Stomach (tissue), 19 donors: ENCODE measurements at places on chromosomes 6 and 20. TPM values are rescaled to one million over a fixed set of nuclear protein-coding genes. Genes with fewer than 3 reads are reported as not detected.

The OR2B6 gene
- total RNA-seq: not detected

The BTNL2 gene
- not detected for total RNA-seq

The CENPW gene
- total RNA-seq: 7.0 TPM

The ALDH8A1 gene
- total RNA-seq: not detected

The SAPCD1 gene
- total RNA-seq: not detected

DNA sequence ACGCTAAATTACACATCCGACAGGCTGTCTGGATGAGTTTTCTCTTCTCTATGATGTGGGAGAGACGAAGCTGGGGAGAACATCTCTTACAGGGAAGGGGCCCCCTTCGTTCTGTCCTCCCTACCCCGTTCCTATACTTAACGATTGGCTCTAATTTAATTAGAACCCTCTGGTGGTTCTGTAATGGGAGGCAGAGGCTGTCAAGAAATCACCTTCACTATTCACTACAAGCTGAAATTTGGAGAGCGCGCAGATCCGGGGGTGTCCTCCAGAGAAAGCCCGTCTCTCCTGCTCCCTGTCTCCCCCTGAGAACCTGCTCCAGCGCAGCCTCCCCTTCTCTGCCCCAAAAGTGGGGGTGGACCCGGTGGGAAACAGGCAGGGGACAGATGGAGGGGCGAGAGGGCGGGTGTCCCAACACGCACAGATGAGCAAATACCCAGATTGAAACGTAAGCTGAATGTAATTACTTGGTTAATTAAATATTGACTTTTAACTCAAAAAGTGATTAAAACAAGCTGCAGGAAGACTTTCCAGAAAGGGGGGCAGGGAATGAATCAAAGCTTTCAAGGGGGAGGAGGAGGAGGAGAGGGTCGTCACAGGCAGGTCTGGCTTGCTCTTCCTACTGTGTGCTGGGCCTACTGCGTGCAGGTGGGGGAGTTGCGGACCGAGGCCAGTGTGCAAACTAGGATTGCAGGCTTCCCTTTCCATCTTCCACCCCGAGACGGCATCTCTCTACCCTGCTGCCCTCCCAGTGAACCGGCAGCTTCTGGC, 1.3 kb downstream of the SULF2 start:
- no peak for DNase-seq
- peak overlapping the region; percentile 90 for H3K27ac ChIP-seq
- peaks cover 36% of the 10 kb centered on the region for H3K4me1 ChIP-seq
- H3K4me3 ChIP-seq: peak overlapping the region; percentile 73

DNA sequence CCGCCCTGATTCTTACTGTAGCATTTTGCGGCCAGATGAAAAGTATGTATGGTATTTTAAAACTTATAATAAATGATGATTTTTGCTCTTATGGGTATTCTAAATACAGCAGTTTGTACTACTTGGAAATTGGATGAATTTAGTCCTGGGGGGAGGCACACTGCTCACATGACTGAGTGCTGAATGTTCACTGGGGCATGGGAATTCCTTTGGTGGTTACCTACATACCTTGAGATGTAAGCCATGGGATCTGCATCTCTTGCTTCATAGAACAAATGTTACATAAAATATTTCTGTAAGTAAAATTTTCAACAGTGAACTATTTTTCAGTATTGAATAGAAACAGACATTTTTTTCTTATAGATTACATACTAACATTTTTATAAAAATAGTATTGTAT, 71.1 kb downstream of the FIG4 start:
- H3K36me3 ChIP-seq: peaks cover 14% of the 10 kb centered on the region
- H3K27me3 ChIP-seq: no peaks in the 10 kb centered on the region
- no peak overlapping the region for H3K4me3 ChIP-seq
- no peak for DNase-seq
- no peak overlapping the region for H3K27ac ChIP-seq

- H3K4me3 ChIP-seq: no peak overlapping the region
- no peaks in the 10 kb centered on the region for H3K27me3 ChIP-seq
- peaks cover 52% of the 10 kb centered on the region for H3K4me1 ChIP-seq
- H3K36me3 ChIP-seq: no peaks in the 10 kb centered on the region
Observed at GRCh38 chr6:108737594-108738546, 110.4 kb upstream of the ARMC2 start.

- peak; percentile 57 for DNase-seq
- peaks cover 32% of the 10 kb centered on the region for H3K4me1 ChIP-seq
- H3K27ac ChIP-seq: peak overlapping the region; percentile 69
- H3K27me3 ChIP-seq: peaks cover 13% of the 10 kb centered on the region
- H3K4me3 ChIP-seq: peak overlapping the region; percentile 50
Observed at GRCh38 chr20:64042054-64042781, 6.2 kb downstream of the C20orf204 start.

DNA sequence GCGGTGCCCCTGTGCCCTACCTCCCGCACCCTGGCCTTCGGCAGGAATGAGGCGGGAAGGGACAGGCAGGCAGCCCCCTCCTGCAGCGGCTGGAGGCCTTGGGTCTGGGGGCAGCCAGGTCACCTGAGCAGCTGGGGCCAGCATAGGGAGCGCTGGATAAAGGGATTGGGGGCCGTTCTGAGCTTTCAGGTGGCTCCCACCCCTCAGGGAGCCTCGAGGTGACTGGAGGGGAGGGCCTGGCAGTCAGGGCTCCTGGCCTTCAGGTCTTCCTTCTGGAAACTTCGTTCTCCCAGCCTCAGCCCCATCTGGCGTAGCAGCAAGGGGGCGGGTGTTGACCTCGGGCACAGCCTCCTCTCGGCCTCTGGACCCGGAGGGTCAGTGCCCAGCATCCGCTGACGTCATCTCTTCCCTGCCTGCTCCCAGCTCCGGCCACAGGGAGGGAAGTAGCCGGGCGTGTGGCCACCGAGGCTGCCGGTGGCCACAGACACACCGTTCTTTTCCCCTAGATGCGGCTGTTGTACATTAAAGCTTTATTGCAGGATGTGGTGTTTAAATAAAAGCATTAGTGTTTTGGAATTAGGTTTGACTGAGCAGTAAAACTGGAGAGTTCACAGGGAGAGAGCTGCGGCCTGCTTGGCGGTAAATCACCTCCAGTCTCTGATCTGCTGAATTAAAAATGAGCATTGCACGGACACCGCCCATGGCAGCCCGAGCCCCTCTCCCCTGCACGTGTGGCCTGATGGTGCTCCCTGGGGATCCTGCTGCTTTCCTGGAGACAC, 80.0 kb upstream of the GATA5 start:
- DNase-seq: no peak
- H3K4me1 ChIP-seq: peaks cover 9% of the 10 kb centered on the region
- H3K27me3 ChIP-seq: peaks cover 91% of the 10 kb centered on the region
- H3K27ac ChIP-seq: peak overlapping the region; percentile 87

- no peak for DNase-seq
- peak overlapping the region; percentile 33 for H3K27ac ChIP-seq
- H3K36me3 ChIP-seq: no peaks in the 10 kb centered on the region
- no peak overlapping the region for H3K4me3 ChIP-seq
- H3K4me1 ChIP-seq: peaks cover 21% of the 10 kb centered on the region
- H3K27me3 ChIP-seq: no peaks in the 10 kb centered on the region
Observed at GRCh38 chr6:20661721-20662120, 127.5 kb downstream of the CDKAL1 start.

- H3K4me3 ChIP-seq: no peak overlapping the region
- no peaks in the 10 kb centered on the region for H3K27me3 ChIP-seq
- no peaks in the 10 kb centered on the region for H3K36me3 ChIP-seq
- H3K4me1 ChIP-seq: peaks cover 24% of the 10 kb centered on the region
- no peak for DNase-seq
Observed at GRCh38 chr6:163501439-163501838, 86.9 kb downstream of the QKI start.

DNA sequence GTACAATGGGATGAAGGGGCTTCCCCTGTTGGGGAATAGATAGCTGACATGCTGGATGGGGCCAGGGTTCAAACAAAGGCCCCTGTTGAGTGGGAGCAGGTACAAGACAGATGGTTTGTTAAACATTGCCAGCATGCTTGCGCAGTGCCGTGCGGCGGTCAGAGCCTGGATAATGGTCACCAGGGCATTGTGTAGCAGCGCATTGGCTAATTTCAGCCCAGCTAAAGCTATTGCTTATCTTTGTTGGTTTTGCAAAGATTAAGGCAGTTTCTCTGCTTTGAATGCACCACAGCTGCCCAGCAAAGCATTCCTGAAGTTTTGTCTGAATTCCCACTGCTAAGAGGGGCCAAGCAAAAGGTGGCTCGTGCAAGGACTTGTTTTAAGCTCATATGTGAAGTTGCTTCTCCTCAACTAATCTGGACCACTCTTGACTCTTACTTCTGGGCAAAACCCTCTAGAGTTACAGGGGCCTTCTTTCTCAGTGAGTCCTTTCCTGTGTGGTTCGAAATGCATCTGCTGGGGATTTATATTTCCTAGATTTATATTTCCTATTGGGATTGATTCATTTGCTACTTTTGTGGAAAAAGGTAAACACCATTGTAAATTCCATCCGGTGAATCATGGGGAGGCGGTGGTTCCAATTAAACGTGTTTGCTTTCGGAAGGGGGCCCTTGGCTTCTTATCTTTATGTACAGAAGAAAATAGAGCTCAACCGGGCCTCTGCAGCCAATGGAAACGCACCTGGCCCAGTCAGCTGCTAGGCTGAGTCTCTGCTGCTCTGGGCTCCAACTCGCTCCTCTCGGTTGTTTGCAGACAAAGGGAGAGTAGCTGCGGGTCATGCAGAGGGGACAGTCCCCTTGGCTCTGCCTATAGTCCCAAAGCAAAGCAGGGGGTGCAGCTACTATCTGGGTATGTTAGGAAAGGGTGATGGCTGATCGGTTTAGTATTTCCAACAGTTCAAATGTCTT, 72.1 kb downstream of the FOXA2 start:
- no peaks in the 10 kb centered on the region for H3K27me3 ChIP-seq
- DNase-seq: peak; percentile 86
- H3K27ac ChIP-seq: peak overlapping the region; percentile 81
- no peaks in the 10 kb centered on the region for H3K36me3 ChIP-seq
- H3K4me3 ChIP-seq: no peak overlapping the region

DNA sequence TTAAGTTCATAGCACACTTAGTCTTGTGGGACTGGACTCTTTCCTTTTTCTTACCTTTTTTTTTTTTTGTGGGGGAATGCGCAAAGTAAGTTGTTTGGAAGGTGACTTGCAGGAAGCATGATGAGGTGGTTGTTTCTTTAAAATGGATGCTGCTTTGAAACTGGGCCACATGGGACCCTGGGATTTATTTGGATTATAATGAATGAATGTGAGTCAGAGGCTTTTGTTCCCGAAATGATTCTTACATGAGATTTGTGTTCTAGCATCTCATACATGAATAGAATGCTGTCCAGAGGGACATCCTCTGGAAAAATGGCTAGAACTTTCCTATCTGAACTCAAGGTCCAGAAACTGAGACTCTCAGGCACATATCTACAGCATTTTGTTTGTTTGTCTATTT, 236.6 kb upstream of the RNF24 start:
- H3K36me3 ChIP-seq: no peaks in the 10 kb centered on the region
- H3K27me3 ChIP-seq: no peaks in the 10 kb centered on the region
- no peak overlapping the region for H3K27ac ChIP-seq
- H3K4me1 ChIP-seq: peaks cover 9% of the 10 kb centered on the region
- DNase-seq: no peak
